Breast epithelium (tissue), 4 donors: ENCODE measurements at places on chromosomes 5 and 9.

- H3K4me3 ChIP-seq, result no peak overlapping the region
- H3K27ac ChIP-seq, result no peak overlapping the region
- DNase-seq, result no peak
- H3K4me1 ChIP-seq, result no peaks in the 10 kb centered on the region
Measured at GRCh38 chr5:38455796-38456330, 100.6 kb downstream of the LIFR start.

GRCh38 chr5:54344653-54345052 is 34.3 kb upstream of the ARL15 start:
- H3K4me3 ChIP-seq, result no peak overlapping the region
- H3K27me3 ChIP-seq, result no peaks in the 10 kb centered on the region
- DNase-seq, result no peak

- peak overlapping the region; percentile 46 for H3K27ac ChIP-seq
- H3K4me3 ChIP-seq, result no peak overlapping the region
- H3K36me3 ChIP-seq, result no peaks in the 10 kb centered on the region
- DNase-seq, result peak; percentile 65
- no peaks in the 10 kb centered on the region for H3K27me3 ChIP-seq
- no peaks in the 10 kb centered on the region for H3K4me1 ChIP-seq
Measured at GRCh38 chr9:35871545-35871944, 1.3 kb upstream of the OR13J1 start.

GRCh38 chr9:35910613-35911359 is 1.5 kb downstream of the SPAAR start:
- no peaks in the 10 kb centered on the region for H3K27me3 ChIP-seq
- peaks cover 34% of the 10 kb centered on the region for H3K4me1 ChIP-seq
- H3K36me3 ChIP-seq, result no peaks in the 10 kb centered on the region
- peak overlapping the region; percentile 17 for H3K4me3 ChIP-seq
- H3K27ac ChIP-seq, result peak overlapping the region; percentile 100

DNA sequence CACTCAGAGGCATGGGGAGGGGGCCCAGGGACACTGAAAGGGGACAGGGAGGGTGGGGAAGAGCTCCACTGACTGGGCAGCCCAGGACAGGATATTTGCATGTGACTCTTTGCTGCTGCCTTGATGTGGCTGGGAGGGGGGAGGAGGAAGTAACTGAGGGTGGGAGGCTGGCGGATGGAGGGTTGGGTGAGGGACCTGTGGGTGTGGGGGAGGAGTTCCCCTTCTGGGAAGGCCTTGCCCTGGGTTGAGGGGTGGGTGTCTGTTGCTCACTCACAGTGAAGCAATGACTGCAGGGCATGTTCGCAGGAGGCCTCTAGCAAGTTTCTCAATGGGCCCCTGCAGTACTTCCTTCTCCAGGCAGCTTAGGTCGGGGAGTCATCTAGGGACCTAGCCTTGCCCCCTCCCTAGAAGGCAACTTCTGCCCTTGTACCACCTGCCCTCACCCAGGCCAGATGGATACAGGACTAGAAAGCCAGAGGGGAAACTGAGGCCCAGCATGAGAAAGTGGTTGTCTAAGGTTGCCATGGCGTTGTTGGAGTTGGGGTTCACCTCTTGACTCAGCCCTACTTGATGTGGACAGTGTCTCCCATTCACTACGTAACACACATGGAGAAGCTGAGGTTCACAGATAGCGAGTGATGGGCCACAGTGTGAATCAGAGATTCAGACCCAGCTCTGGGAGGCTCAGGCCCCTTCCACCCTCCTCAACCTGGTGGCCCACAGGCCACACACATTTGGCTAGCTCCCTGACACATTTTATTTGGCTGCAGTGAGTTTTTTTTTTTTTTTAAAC is 3.0 kb downstream of the GRK6 start:
- DNase-seq, result no peak
- H3K4me1 ChIP-seq, result peaks cover 17% of the 10 kb centered on the region

- H3K27ac ChIP-seq, result no peak overlapping the region
- no peaks in the 10 kb centered on the region for H3K36me3 ChIP-seq
- no peak overlapping the region for H3K4me3 ChIP-seq
- no peaks in the 10 kb centered on the region for H3K4me1 ChIP-seq
- peaks cover 14% of the 10 kb centered on the region for H3K27me3 ChIP-seq
- DNase-seq, result no peak
Measured at GRCh38 chr9:135575995-135576631, 14.6 kb downstream of the PAEP start.

- DNase-seq, result no peak
- H3K4me3 ChIP-seq, result no peak overlapping the region
- no peak overlapping the region for H3K27ac ChIP-seq
Measured at GRCh38 chr9:3880851-3881250, 355.1 kb upstream of the RFX3 start.

GRCh38 chr9:134722120-134722701 is 80.6 kb downstream of the COL5A1 start:
- H3K27ac ChIP-seq, result no peak overlapping the region
- no peaks in the 10 kb centered on the region for H3K4me1 ChIP-seq
- DNase-seq, result no peak
- no peaks in the 10 kb centered on the region for H3K27me3 ChIP-seq
- H3K4me3 ChIP-seq, result no peak overlapping the region

DNA sequence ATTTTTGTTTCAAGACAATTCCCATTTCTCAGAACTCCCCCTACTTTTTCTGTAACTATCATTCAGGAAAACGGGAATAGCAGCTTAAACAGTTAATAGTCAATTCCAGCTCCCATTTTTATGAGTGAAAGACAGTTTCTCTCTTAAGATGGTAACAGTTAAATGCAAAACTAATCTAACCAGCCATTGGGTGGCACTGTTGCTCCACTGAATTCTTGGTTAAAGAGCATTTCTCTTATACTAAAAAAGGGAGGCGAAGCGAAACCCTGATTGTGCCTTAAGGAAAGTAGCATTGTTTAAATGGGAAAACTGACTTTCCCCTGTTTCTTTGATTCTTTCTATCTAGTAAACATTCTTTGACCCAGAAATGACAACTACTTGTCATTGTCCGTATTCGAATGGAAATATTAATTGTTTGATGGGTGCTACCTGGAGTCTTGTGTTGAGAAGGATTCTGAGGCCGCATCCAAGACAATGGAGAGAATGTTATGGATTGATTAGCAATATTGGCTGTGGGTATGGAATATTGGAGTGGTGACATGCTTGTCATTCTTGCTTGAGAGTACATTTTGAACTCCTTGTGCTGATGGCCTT is 507.8 kb downstream of the MAT2B start:
- no peak overlapping the region for H3K4me3 ChIP-seq
- no peak for DNase-seq
- H3K4me1 ChIP-seq, result no peaks in the 10 kb centered on the region
- no peak overlapping the region for H3K27ac ChIP-seq
- no peaks in the 10 kb centered on the region for H3K36me3 ChIP-seq
- peaks cover 3% of the 10 kb centered on the region for H3K27me3 ChIP-seq

DNA sequence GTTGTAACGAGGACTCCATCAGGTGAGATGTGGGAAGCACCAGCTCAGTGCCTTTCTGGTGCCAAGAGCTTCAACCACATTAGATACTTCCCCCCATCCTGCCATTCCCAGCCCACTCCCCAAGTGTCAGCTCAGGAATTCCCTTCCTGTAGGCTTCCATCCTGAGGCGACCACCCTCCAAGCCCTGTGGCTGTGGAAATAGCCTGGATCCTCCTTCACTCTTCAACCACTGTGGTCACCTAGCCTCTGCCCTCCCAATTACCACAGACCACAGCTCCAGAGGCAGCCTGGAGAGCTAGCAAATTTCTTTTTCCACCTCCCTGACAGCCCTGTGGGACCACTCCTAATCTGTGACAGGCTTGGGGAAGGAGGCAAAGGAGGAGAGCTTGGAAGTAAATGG is 219.8 kb upstream of the MAP3K1 start:
- H3K4me1 ChIP-seq, result no peaks in the 10 kb centered on the region
- H3K36me3 ChIP-seq, result no peaks in the 10 kb centered on the region
- H3K27me3 ChIP-seq, result no peaks in the 10 kb centered on the region
- DNase-seq, result no peak
- no peak overlapping the region for H3K27ac ChIP-seq

DNA sequence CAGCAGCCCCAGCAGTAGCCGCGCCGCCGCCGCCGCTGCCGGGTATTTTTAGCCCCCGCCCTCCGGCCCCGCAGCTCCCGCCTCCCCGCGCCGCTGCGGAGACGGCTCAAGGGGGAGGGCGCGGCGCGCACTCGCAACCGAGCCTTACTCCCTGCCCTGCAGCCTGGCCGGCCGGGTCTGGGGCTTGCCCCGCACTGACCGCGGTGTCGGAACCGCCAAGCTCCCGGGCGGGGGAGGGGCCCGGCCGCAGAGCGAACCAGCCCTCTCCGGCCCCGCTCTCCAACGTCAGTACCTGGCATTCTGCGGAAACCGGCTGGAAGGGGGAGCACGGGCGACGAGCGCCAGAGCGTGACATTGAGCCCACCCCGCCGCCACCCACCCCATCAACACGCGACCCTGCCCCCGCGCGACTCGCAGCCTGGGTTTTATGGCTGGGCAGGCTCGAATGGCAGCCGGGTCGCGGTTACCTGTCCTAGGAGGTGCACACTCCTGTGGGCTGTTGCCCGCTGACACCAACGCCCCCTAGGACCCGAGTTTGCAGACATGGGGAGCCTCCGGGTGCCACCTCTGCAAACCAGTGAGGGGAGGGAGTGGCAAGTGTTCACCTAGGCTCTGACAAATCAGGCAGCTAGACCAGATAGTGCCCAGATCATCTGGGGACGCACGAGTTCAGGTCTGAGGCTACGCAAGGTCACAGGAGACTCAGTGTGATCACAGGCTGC is at the start of gene ACSL6:
TSS of gene ACSL6 (minus strand) at position 37 of the 722 bp plus-strand sequence. CDS start 105 bp downstream, outside the sequence.
- no peak for DNase-seq
- no peaks in the 10 kb centered on the region for H3K36me3 ChIP-seq
- H3K4me1 ChIP-seq, result no peaks in the 10 kb centered on the region
- H3K4me3 ChIP-seq, result peak within 1 kb of the TSS; percentile 59

GRCh38 chr5:3377176-3377575 is 218.5 kb upstream of the IRX1 start:
- no peak overlapping the region for H3K27ac ChIP-seq
- no peaks in the 10 kb centered on the region for H3K36me3 ChIP-seq
- no peaks in the 10 kb centered on the region for H3K27me3 ChIP-seq
- DNase-seq, result no peak

DNA sequence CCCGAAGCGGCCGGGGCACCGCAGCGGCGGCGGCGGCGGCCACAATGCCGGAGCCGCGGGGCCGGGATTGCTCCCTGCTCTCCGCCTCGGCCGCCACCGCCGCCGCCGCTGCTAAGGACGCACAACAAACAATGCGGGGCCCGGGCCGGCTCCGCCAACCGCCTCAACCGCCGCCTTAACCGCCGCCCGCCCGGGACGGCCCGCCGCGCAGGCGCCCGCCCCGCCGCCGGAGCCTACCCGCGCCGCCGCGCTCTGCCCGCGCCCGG is 254 bp downstream of the STRBP start:
- no peaks in the 10 kb centered on the region for H3K27me3 ChIP-seq
- no peaks in the 10 kb centered on the region for H3K36me3 ChIP-seq
- H3K4me1 ChIP-seq, result no peaks in the 10 kb centered on the region
- H3K4me3 ChIP-seq, result peak overlapping the region; percentile 78

GRCh38 chr9:91515074-91515687 is 91.5 kb upstream of the NFIL3 start:
- no peak for DNase-seq
- H3K27me3 ChIP-seq, result no peaks in the 10 kb centered on the region
- no peaks in the 10 kb centered on the region for H3K36me3 ChIP-seq
- peak overlapping the region; percentile 33 for H3K4me3 ChIP-seq
- H3K4me1 ChIP-seq, result no peaks in the 10 kb centered on the region

DNA sequence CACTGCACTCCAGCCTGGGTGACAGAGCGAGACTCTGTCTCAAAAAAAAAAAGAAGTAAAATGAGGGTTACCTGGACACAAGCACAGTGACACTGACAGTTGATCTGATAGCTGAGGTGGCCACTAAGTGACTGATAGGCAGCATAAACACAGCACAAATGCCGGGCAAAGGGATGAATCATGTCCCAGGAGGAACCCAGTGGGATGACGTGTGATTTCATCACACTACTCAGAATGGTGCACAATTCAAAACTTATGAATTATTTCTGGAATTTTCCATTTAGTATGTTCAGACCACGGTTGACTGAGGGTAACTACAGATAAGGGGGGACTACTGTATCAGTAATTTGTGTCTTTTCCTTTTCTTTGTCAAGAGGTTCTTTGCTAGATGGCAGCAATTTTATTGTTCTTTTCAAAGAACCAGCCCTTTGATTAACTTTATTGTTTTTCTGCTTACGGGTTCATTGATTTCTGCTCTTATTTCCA is 34.3 kb upstream of the RNF130 start:
- H3K27ac ChIP-seq, result no peak overlapping the region
- H3K4me3 ChIP-seq, result no peak overlapping the region
- no peak for DNase-seq
- no peaks in the 10 kb centered on the region for H3K36me3 ChIP-seq
